ENCODE measurements at places on chromosomes 13 and 19.

DNA sequence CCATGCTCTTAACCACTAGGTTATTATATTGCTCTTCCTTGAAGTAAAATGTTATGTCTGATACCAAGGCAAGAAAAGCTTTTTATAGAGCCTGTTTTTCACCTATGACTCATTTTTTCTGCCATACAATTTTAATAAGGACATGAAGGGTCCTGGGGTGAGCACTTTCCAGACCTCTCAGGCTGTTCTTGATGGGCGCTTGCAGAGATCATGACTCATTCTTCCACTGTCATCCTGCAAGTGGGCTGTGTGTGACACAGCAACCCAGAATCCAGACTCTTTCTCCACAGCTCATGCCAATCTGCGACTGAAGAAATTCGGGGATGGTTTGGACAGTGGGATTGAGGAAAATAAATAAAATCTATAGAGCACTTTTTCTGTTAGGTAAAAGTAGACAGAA is 506.7 kb upstream of the NBEA start:
- no peak for DNase-seq

DNA sequence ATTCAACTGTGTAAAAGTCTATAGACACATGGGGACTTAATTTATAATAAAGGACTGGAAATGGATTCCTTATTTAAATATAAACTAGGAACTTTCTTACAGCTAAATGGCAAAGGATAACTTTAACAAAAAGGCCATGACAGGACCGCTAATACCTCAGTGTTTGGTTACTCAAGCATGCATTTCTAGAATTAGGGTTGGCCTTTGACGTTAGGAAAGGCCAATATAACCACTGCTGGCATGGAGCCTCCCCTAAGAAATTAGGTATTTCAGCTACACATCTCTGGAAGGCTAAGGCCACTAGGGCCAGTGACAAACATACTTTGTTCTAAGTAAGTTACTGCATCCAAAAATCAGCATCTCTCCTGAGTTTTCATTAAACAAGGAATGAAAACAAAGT is 9.3 kb downstream of the PEG3 start:
- no peak for DNase-seq

DNA sequence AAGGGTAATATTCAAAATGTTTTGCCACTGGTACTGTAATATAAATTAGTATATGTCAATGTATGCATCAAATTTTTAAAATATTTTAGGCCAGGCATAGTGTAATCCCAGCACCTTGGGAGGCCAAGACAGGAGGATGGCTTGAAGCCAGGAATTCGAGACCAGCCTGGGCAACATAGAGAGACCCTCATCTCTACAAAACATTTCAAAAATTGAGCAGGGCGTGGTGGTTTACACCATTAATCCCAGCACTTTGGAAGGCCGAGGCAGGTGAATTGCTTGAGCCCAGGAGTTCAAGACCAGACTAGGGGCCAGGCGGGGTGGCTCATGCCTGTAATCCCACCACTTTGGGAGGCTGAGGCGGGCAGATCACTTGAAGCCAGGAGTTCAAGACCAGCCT is 14.1 kb upstream of the STRN4 start:
- DNase-seq: no peak

DNA sequence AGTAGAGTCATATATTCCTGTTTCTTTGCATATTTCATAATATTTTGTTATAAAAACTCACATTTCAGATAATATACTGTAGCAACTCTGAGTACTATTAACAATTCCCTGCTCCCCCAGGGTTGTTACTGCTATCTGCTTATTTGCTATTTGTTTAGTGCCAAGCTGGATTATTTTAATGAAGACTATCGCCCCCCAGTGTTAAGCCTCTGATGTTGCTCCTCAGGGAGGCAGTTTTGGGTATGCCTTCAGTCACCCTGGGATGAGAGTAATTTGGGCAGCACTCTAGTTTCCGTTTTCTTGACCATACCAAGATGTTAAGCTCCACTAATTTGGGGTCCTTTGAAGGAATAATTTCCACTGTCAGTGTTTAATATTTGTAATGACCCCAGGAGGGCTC is 46.0 kb downstream of the MICU2 start:
- no peak for DNase-seq

DNA sequence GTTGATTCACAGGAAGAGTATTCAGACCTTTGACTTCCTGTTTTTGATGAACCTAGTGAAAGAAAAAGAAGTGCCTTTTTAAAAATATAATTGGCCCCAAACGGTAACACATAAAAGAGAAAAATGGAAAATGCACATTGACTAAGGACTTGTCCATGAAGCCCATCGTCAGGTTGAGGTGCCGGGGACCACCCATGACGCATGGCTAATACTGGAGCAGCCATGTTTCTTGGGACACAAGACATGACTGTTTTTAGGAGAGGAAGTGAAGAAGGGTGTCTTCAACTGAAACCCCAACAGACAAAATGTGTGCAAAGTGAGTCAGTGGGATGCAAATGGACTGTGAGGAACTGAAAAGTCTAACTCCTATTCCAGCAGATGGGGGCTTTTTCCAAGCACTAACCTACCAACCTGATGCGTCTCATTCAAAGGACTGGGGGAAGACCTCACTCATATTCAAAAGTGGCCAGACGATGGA is 459.4 kb downstream of the FOXO1 start:
- peak; percentile 74 for DNase-seq

- DNase-seq: no peak
Observed at GRCh38 chr19:42323852-42324654, 1.4 kb upstream of the MEGF8 start.

DNA sequence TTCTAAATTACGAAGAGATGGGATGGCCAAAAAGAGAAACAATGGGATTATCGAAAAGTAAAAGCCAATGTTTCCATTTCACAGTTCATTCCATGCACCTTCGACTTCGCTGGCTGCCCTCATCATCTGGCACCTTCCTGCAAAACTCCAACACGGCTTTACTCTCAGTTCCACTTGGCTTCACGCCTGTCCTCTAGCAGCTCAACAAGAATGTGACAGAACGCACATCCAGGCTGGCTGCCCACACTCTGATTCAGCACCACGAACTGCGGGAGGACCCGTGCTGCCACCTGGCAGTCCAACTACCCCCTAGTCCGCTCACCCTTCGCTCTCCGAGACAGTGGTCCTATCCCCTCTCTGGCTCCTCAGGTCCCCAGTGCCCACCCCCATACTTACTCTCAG is 11.7 kb downstream of the ATP7B start:
- no peak for DNase-seq

- no peak for DNase-seq
Observed at GRCh38 chr19:46503848-46504453, 8.3 kb upstream of the PNMA8B start.

DNA sequence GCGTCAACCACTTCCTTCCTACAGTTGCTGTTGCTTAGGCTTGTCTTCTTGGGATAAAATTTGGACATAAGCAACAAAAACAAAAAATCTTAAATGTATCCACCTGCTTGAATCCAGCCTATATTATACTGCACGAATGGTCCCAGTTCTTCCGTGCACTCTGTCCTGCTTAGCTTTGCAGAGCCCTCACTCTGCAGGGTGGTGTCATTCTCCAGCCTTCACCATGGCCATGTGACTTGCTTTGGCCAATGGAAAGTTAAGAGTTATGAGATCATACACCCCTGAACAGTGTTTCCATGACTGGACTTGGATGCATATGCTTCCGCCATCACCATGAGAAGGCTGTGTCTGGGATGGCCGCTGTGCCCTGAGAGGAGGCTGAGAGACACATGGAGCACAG is 27.4 kb upstream of the SACS start:
- DNase-seq: no peak

GRCh38 chr19:35214766-35215422 is 13.6 kb downstream of the FAM187B start:
- no peak for DNase-seq

DNA sequence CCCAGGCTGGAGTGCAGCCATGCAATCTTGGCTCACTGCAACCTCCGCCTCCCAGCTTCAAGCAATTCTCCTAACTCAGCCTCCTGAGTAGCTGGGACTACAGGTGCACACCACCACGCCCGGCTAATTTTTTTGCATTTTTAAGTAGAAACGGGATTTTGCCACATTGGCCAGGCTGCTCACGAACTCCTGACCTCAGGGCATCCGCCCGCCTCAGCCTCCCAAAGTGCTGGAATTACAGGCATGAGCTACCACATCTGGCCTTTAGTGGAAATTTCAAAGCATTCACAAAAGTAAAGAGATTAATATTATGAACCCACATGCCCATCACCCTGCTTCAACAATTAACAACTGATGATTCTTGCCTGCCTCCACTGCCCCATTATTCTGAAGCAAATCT is 20.5 kb upstream of the LATS2 start:
- no peak for DNase-seq

GRCh38 chr19:50003254-50003788 is 21.9 kb downstream of the VRK3 start:
- no peak for DNase-seq

- DNase-seq: no peak
Observed at GRCh38 chr13:49646688-49647087, 18.4 kb downstream of the ARL11 start.

DNA sequence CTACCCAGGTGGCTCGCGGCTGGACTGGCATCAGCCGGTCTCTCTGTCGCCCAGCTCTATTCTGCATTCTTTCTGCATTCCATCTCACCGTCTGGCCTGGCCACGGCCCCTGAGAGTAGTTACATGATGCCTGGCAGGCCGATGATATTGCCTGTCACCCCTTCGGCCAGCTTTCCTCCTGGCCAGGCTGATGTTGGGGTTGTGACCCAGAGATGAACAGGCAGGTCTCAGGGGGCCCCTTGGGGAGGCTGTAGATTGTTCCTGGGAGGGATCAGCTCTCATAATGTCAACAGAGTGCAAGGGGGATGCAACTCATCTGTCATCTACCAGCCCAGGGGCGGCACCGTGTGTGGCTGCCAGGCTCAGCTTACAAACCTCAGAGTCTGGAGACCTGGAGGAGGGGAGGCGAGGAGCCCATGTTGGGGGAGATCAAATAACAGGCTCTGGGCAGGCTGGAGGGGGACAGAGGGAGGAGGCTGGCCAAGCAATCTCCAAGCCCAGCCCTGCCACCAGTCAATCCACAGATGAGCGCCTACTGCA is 13.6 kb upstream of the FBXO17 start:
- no peak for DNase-seq

DNA sequence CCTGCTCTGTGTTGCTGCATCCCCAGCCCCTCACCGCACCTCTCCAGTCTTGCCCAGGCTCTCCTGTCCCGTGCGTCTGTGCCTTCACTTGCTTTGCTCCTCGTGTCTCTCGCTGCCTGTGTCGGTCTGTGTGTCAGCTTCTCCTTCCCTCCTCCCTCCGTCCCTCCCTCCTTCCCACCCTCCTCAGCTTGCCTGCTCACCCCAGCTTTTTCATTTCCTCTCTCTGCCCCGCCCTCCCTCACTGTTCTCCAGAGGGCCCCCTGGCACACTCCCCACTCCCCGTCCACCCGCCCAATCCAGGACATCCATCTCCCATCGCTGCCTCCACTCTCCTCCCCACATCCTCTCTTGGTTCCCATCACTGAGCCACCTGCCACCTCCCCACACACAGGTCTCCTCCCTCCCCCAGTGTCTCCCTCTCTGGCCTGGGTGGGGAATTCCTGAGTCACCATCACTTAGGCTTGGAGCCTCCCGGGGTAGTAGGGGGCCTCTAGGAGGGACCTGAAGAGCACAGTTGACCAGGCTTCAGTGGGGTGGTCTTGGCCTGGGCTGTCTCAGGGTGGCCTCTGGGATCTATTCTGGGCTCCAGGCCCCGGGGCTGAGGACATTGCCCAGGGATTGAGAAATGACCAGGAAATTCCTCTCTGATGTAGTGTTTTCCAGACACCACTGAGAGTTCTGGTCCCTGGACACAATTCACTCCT is at the start of gene PTGIR:
TSS of gene PTGIR (minus strand) at position 132 of the 704 bp plus-strand sequence. CDS start 864 bp downstream, outside the sequence.
- no peak for DNase-seq

GRCh38 chr13:94435604-94436226 is 43.8 kb downstream of the DCT start:
- DNase-seq: no peak

GRCh38 chr19:1513499-1514294 is 878 bp upstream of the ADAMTSL5 start:
- no peak for DNase-seq

DNA sequence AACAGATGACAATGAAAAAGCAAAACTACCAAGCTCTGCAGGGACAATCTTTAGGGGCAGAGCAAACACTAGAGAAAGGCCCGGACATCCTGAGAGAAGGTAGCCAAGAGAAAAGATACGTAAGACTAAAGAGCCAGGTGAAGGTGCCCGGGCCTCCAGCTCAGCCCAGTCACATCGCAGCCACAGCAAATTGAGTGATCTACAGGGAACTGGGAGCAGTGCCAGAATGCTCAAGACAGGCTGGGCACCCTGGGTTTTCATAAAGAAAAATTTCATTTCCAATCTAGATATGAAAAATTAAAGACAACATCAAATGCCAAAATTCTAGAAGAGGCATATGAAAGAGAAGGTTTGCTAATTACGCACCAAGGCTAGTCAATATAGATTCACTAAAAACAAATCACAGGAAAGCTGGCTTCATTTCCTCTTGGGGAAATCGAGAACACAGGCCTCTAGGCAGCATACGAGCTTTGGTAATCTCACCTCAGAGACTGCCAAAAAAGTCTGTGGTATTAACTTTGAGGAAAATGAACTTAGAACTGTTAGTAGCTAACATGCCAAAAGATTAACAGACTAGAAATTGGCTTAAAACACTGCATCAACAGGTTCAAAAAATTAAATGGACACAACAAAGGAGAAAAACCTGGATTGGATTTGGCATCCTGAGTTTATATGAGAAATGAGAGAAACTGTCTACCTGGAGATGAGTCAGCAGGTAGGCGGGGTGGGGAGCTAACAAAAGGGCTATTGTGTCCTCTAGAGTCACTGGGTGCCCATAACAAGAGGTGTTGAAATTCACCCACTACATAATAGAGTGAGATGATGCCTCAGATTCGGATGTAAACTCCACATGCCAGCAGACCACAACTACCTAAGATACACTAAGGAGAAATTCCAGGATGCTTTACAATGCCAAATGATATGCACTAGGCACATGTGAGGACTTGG is 6.6 kb downstream of the ANKRD10 start:
- DNase-seq: no peak

DNA sequence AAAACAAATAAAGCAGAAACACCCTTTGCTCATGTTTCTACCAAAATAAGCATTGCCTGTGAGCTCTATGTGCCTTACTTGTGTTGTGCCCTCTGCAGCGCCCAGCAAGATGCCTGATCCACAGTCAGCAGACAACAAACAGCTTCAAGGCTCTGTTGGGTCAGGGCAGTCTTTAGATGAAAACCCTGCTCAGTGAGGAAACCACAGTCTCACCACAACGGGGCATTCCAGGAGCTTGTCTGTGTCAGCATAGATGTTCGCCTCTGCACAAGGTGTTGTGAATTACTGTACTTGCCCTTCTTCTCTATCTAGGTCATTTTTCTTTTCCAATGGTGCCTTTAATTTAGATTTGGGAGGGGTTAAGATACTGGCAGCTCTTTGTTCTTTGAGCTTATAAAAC is 251.9 kb downstream of the COL4A1 start:
- no peak for DNase-seq

GRCh38 chr13:28318496-28318895 is 176.4 kb downstream of the FLT1 start:
- DNase-seq: no peak

- no peak for DNase-seq
Observed at GRCh38 chr13:83453300-83453699, 429.0 kb downstream of the SLITRK1 start.

- DNase-seq: no peak
Observed at GRCh38 chr19:43534816-43535761, 2.1 kb downstream of the ZNF575 start.

All from GM12878 (cell line).